ENCODE measurements at places on chromosomes 12 and 14. TPM values are rescaled to one million over a fixed set of nuclear protein-coding genes. Genes with fewer than 3 reads are reported as not detected.
A peak's percentile ranks its signal among the peaks of the same experiment; 100 is the strongest.

DNA sequence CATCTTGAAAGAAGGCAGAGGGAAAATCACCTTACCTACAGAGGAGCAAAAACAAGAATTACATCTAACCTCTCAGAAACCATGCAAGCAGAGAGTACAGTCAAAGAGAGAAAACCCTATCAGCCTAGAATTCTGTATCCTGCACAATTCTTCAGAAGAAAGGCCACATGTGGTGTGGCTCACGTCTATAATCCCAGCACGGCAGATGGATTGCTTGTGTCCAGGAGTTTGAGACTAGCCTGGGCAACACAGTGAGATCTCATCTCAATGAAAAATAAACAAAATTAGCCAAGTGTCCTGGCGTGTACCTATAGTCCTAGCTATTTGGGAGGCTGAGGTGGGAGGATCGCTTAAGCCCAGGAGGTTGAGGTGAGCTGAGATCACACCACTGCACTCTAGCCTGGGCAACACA, 48.2 kb downstream of the ATF7 start:
- DNase-seq: no peak
- H3K4me3 ChIP-seq: no peak overlapping the region
- no peaks in the 10 kb centered on the region for H3K36me3 ChIP-seq
- no peak overlapping the region for H3K27ac ChIP-seq

- peaks cover 7% of the 10 kb centered on the region for H3K4me1 ChIP-seq
- no peak overlapping the region for H3K4me3 ChIP-seq
- H3K27me3 ChIP-seq: no peaks in the 10 kb centered on the region
- no peak for DNase-seq
- no peak overlapping the region for H3K27ac ChIP-seq
- no peaks in the 10 kb centered on the region for H3K36me3 ChIP-seq
These were observed 47.1 kb downstream of the MLXIP start for GRCh38 chr12:122125452-122126341.

- H3K27me3 ChIP-seq: no peaks in the 10 kb centered on the region
- no peak for DNase-seq
- H3K4me3 ChIP-seq: no peak overlapping the region
- no peaks in the 10 kb centered on the region for H3K4me1 ChIP-seq
- H3K27ac ChIP-seq: no peak overlapping the region
These were observed 9.8 kb downstream of the RTL1 start for GRCh38 chr14:100893760-100894159.

DNA sequence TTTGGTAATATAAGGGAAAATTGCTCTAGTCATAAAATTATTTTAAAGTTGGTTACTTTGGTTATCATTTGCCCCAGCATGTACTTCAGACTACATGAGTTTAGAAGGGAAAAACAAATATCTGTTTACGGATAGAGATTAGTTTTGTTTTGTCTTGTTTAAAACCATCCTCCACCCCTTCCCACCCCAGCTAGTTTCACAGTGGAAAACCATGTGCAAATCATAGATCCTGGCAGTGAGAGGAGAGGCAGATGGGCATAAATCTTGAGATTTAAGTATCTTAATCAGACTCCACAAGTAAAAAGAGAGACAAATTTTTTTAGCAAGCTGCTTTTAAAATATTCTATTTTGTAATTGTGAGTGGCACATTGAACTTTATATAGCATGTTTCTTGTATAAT, 424.7 kb downstream of the TMEM117 start:
- H3K36me3 ChIP-seq: no peaks in the 10 kb centered on the region
- no peak overlapping the region for H3K4me3 ChIP-seq
- H3K27ac ChIP-seq: no peak overlapping the region
- DNase-seq: no peak
- H3K4me1 ChIP-seq: no peaks in the 10 kb centered on the region

GRCh38 chr14:63923422-63923752, 70.6 kb downstream of the SYNE2 start:
- DNase-seq: no peak
- H3K36me3 ChIP-seq: no peaks in the 10 kb centered on the region
- H3K4me3 ChIP-seq: no peak overlapping the region
- H3K27me3 ChIP-seq: no peaks in the 10 kb centered on the region

DNA sequence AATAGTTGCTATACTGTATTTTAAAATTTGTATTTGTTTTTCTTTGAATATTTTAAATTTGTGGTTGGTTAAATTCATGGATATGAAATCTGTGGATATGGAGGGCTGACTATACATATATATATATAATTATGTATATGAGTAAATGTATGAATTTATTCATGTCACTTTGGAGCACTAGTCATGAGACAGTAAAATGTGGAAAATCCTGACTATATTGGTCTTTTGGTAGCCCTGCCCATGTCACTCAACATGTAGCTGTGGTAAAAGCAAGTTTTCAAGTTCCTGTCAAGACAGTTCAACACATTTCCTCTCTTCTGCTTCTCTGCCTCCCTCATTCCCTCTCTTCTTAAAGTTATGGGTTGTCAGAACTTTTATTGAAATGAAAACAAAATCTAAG, 17.3 kb upstream of the C12orf71 start:
- no peak for DNase-seq
- H3K27ac ChIP-seq: no peak overlapping the region
- H3K4me1 ChIP-seq: no peaks in the 10 kb centered on the region
- H3K27me3 ChIP-seq: no peaks in the 10 kb centered on the region

DNA sequence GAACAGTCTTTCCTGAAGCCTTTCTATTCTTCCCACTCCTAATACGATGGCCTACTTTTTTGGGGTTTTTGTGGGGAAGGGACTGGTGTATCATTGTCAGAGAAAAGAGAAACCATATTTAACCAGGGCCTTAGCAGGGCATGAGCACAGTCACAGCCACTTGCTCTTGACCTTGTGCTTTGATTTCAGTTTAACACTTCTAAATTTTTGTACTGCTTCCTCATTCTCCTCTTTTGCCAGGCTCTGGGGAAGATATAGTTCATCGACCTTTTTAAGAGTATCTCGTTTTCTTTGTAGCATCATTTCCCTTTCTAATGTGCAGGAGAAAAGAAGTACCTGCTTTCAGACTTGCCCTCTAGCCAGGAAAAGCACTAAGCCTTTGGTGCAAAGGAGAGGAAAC, 2.2 kb downstream of the ZBTB1 start:
- no peak overlapping the region for H3K27ac ChIP-seq
- no peak for DNase-seq
- H3K36me3 ChIP-seq: no peaks in the 10 kb centered on the region

Gene ARHGEF25
- total RNA-seq: 5.5 TPM

- no peaks in the 10 kb centered on the region for H3K4me1 ChIP-seq
- no peak overlapping the region for H3K27ac ChIP-seq
- H3K36me3 ChIP-seq: no peaks in the 10 kb centered on the region
These were observed 417.5 kb downstream of the LRIG3 start for GRCh38 chr12:58502841-58503240.

Gene ACRBP
- total RNA-seq: 0.73 TPM

GRCh38 chr12:563250-563781, 99.9 kb downstream of the NINJ2 start:
- H3K27me3 ChIP-seq: no peaks in the 10 kb centered on the region
- DNase-seq: no peak
- H3K27ac ChIP-seq: no peak overlapping the region
- no peak overlapping the region for H3K4me3 ChIP-seq

Gene RNF31
- 77.6 TPM for total RNA-seq

DNA sequence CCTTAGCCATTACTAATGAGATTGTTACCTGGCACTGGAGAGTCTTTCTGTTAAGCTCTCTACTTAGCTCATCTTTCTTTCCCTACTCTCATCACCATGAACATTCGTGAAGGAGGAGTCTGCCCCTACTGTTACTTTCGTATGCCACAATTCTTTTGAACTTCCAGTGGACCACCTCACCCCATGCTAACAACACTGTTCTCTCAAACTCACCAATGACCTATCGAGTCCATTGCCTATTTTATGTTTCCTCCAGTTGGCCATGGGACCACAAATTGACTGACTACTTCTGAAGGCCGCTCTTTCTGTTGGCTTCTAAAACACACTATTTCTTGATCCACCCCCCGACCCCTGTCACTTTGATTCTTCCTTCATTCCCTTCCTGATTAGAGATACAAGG, 192.4 kb upstream of the GZMB start:
- DNase-seq: no peak
- H3K27me3 ChIP-seq: no peaks in the 10 kb centered on the region
- H3K27ac ChIP-seq: no peak overlapping the region
- no peak overlapping the region for H3K4me3 ChIP-seq
- no peaks in the 10 kb centered on the region for H3K36me3 ChIP-seq

DNA sequence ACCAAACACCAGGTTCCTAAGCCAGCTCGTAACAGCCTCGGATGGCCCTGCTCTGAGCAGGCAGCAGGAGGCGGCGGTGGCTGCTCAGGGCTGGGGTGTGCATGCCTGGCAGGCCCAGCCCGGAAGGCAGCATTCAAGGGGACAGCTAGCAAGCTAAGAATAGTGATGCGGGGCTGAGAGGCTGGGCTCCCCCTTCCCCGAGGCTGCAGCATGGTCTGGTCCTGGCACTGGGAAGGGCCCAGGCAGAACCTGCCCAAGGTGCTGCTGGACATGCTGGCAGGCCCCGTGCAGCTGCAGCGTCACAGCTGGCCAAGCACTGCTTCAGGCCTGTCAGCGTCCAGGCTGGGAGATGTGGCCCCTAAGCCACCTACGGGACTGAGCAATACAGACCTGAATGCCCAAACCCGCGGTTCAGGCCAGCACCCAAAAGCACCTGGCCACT, 26.4 kb upstream of the NUDT14 start:
- no peak for DNase-seq
- H3K4me3 ChIP-seq: no peak overlapping the region
- H3K4me1 ChIP-seq: 0 out of 2 replicates have a peak, but pooled peaks cover 3% of the 10 kb centered on the region
- 0 out of 2 replicates have a peak, but pooled peaks cover 1% of the 10 kb centered on the region for H3K36me3 ChIP-seq
- H3K27me3 ChIP-seq: no peaks in the 10 kb centered on the region
- H3K27ac ChIP-seq: no peak overlapping the region

Gene PUS7L
- total RNA-seq: 29.1 TPM

Gene KRT3
- not detected for total RNA-seq

Gene SRRM4
- not detected for total RNA-seq

Gene LRRC10
- total RNA-seq: not detected

GRCh38 chr12:53870117-53870516, 68.5 kb upstream of the HOXC13 start:
- H3K36me3 ChIP-seq: no peaks in the 10 kb centered on the region
- DNase-seq: no peak
- peaks cover 20% of the 10 kb centered on the region for H3K4me1 ChIP-seq
- no peak overlapping the region for H3K27ac ChIP-seq

DNA sequence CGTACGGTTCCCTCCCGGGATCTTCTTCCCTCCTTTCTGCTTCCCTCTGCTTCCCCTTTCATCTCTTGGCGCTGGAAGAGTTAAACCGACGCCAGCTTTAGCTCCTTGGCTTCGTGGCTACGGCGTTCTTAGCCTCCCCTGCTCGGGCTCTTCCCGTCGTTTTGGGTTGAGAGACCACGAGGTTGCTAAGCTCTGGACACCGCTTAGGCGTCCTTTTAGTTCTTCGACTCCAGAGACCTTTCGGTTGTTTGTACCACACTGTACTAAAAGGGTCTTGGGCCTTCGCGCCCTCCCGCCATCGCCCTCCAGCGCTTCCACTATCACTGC, 545 bp downstream of the CPSF2 start:
- peak overlapping the region; percentile 99 for H3K27ac ChIP-seq
- H3K27me3 ChIP-seq: no peaks in the 10 kb centered on the region
- no peak for DNase-seq
- H3K4me1 ChIP-seq: peaks cover 3% of the 10 kb centered on the region
- H3K36me3 ChIP-seq: no peaks in the 10 kb centered on the region

- no peaks in the 10 kb centered on the region for H3K36me3 ChIP-seq
- H3K27me3 ChIP-seq: no peaks in the 10 kb centered on the region
- no peaks in the 10 kb centered on the region for H3K4me1 ChIP-seq
- H3K4me3 ChIP-seq: no peak overlapping the region
- H3K27ac ChIP-seq: no peak overlapping the region
These were observed 65.5 kb downstream of the PTPRR start for GRCh38 chr12:70854881-70855568.

Gene RGS6
- total RNA-seq: not detected

Gene PTPRQ
- total RNA-seq: not detected

GRCh38 chr14:99517643-99518381, 36.6 kb downstream of the CCNK start:
- H3K36me3 ChIP-seq: no peaks in the 10 kb centered on the region
- peaks cover 29% of the 10 kb centered on the region for H3K4me1 ChIP-seq
- no peak for DNase-seq

DNA sequence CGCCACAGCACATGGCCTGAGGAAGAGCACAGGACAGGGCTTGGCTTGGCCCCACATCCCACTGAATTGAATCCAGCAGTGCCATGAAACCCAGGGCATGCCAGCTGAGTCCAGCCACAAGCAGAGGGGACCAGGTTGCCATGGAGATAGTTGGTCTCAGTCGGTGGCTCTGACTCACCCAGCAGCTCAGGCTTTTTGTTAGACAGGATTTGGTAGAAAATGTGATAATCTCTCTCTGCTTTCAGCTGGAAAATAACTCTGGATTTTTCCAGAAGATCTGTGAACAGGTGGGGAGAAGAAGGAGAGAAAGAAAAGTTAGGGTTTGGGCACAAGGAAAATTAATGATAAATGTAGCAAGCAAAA, 4.8 kb downstream of the MYH7 start:
- no peak overlapping the region for H3K4me3 ChIP-seq
- H3K27ac ChIP-seq: no peak overlapping the region
- DNase-seq: no peak
- no peaks in the 10 kb centered on the region for H3K27me3 ChIP-seq
- peaks cover 8% of the 10 kb centered on the region for H3K4me1 ChIP-seq
- no peaks in the 10 kb centered on the region for H3K36me3 ChIP-seq

Gene CEBPE
- not detected for total RNA-seq

DNA sequence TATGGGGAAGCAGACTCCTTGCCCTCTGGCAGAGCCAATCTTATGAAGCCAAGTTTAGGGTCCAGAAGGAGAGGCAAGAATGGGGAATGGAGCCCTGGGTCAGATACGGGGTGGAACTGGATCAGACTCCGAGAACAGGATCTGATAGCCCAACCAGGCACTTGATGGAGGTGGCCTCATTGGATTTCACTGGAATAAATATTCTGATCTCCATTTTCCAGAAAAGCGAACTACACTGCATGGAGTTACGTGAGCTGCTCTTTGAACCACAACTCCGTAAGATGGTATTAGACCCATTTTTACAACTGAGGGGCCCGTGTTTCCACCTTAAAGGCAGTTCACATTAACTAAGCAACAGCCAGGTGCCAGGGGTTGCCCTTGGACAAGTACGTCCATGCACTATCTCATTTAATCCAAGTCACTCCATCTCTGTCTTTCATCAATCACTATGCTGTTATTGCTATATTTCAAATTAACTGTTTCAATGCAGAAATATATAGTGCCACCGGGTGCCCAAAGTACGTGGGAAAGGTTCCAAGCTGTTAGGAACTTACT, 155.2 kb downstream of the BCL11B start:
- H3K4me1 ChIP-seq: no peaks in the 10 kb centered on the region
- no peak overlapping the region for H3K27ac ChIP-seq
- H3K36me3 ChIP-seq: no peaks in the 10 kb centered on the region
- no peak for DNase-seq
- no peaks in the 10 kb centered on the region for H3K27me3 ChIP-seq

GRCh38 chr14:102472791-102473150, 36.8 kb downstream of the ANKRD9 start:
- no peaks in the 10 kb centered on the region for H3K36me3 ChIP-seq
- H3K4me3 ChIP-seq: no peak overlapping the region
- no peak for DNase-seq
- peaks cover 9% of the 10 kb centered on the region for H3K4me1 ChIP-seq
- H3K27ac ChIP-seq: no peak overlapping the region

- DNase-seq: no peak
- no peaks in the 10 kb centered on the region for H3K27me3 ChIP-seq
- H3K4me1 ChIP-seq: peaks cover 23% of the 10 kb centered on the region
- H3K4me3 ChIP-seq: no peak overlapping the region
- no peaks in the 10 kb centered on the region for H3K36me3 ChIP-seq
These were observed 602 bp downstream of the PMEL start for GRCh38 chr12:55965240-55965639.

Gene VTI1B
- total RNA-seq: 117 TPM

Gene G2E3
- 23.0 TPM for total RNA-seq

Data from Caco-2 (cell line).